ENCODE measurements at places on chromosomes 4 and X.

- no peak for DNase-seq
Observed at GRCh38 chr4:155604718-155605626, 61.7 kb upstream of the GUCY1A1 start.

- peak; percentile 81 for DNase-seq
Observed at GRCh38 chr4:56301181-56301996, 85.9 kb downstream of the AASDH start.

DNA sequence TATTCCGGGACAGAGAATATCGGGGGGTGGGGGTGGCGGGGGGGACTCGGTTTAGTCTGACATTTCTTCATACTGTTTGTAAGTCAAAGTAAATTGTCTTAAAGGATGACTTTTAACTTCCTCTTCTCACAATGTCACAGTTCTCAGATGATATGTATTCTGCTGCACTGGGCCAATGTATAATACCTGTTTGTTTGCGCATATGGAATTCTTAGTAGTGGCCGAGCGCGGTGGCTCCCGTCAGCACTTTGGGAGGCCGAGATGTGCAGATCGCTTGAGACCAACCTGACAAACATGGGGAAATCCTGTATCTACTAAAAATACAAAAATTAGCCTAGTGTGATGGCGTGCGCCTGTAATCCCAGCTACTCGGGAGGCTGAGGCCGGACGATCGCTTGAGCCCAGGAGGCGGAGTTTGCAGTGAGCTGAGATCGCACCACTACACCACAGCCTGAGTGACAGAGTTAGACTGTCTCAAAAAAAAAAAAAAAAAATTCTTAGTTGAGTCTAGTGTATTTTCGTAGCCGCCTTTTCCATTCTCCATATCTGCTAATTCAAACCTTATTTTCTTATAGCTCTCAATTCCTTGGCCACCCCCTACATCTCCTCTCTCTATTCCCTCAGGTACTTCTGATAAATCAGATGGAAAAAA, 851 bp downstream of the POLR2B start:
- peak; percentile 38 for DNase-seq

DNA sequence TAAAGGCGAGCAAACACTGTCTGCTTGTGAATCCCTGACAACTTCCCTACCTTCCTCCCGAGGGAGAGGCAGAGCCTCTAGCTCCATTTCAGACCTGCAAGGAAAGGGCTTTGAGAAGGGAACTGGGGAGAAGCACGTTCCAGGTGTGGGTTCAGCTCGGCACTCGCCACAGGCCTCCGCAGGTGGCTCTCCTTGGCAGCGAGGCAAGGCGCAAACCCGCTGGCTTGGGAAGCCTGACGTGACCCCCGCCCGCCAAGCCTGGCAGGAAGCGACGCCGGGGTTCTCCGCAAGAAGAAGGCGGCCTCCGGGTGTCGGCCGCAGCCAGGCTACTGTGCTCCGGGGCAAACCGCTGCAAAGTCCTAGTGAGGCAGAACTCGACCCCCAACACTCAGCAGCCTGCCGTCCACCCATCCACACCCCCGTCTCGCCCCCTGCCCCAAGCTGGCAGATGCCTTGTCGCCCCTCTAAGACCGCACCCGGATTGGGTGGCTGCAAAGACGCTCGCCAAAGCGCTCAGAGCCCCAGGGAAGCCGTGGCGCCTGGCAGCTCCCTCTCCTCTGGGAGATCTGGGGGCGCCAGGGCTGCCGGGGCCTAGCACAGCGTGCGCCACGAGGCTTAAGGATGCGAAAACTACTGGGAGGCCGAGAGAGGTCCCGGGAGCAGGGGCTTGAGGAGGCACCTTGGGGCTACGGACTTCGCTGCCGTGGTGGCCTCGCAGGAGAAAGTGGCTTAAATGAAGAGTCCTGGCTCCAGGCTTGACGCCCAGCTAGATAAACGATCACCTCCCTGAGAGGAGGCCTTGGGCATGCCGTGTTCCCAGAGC, 21.8 kb downstream of the NKX3-2 start:
- DNase-seq, result no peak

DNA sequence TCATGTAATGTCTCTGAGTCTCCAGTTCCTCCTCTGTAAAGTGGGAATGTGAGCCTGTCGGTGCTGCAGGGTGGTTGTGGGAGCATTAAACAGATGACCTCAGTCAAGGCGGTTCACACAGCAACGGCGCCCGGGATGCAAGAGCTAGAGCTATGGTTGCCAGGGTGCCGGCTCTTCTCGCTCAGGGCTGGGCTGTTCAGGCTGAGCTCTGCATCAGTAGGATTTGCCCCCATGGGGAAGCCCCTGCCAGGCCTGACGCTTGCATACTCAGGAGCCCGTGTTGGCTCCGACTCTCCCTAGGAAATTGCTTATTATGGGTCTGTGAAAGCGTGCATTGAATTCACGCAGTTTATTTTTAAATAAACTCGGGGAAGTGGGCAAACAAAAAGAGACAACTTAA, 67.3 kb downstream of the PSAPL1 start:
- no peak for DNase-seq

DNA sequence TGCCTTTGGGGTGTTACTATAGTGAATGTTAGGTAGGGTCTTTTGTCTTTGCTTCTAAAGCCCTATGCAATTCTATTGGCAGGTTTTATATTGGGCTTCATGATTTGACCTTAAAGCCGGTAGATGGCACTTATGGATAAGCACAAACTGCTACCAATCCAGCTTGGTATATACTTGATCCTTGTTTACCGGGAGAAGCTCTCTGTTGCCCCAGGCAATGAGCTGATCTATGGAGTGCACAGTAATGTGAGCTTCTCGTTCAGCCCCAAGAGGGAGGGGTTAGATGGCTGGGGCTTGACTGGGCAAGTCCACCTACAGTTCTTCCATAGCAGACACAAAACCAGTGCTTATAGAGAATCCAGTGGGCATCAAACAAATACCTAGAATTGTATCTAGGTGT, 287.2 kb upstream of the CT83 start:
- DNase-seq, result peak; percentile 58

GRCh38 chr4:25163196-25163595, 2.9 kb upstream of the SEPSECS start:
- no peak for DNase-seq

DNA sequence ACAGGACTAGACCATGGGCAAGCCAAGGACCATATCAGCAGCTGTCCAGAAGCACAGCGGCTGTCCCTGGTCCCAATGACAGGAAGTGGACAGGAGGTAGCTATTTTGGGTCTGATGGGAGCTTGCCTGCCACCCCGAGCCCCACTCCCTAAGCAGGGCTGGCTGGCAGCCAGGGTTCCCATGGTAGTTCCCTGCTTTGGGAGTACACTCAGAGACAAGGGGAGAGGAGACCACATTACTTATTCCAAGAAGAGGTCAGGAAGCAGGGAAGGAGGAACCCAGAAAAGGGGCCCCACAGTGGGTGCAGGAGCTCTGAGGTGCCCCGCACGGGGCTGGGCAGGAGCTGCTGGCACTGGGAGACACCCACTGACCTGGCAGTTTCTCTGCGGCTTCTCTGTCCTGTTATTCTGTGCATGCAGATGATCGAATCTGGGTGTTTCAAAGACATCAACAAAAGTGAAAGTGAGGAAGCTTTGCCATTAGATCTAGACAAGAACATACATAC, 36.3 kb downstream of the HTT-AS start:
- DNase-seq, result no peak

GRCh38 chr4:60259781-60260180, 940.3 kb upstream of the ADGRL3 start:
- no peak for DNase-seq

DNA sequence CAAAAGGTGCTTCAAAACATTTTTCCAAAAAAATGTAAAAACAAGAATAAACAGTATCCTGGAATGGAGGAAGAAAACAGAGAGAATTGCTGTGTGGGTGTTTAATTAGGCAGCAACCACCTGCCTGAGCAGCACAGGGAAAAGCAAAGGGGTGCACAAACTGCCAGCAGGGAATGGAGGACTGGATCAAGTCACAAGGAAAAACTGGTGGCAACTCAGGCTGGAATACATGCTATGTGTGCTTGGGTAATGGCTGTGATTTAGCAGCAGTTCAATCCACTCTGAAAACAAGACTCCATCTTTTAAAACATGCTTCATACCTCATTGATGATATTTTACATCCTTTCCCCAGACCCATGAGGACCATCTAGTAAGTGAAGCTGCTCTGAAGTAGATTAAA, 179.5 kb downstream of the HS6ST2 start:
- no peak for DNase-seq

GRCh38 chrX:23396263-23396662, 61.6 kb downstream of the PTCHD1 start:
- no peak for DNase-seq

DNA sequence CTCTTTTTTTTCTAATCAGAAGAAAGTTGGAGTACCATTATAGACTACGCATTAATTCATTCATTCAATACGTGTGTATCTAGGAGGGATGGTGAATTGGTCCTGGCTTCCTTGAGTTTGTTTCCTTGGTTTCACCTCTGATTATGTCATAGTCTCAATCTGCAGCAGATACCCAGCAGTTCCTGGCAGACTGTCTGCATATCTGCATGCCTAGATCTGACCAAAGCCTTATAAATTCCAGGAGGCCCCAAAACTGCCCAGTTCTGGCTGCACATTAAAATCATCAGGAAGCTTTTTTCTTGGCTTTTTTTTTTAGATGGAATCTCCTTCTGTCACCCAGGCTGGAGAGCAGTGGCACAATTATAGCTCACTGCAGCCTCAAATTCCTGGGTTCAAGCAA, 27.2 kb upstream of the SLC34A2 start:
- no peak for DNase-seq

DNA sequence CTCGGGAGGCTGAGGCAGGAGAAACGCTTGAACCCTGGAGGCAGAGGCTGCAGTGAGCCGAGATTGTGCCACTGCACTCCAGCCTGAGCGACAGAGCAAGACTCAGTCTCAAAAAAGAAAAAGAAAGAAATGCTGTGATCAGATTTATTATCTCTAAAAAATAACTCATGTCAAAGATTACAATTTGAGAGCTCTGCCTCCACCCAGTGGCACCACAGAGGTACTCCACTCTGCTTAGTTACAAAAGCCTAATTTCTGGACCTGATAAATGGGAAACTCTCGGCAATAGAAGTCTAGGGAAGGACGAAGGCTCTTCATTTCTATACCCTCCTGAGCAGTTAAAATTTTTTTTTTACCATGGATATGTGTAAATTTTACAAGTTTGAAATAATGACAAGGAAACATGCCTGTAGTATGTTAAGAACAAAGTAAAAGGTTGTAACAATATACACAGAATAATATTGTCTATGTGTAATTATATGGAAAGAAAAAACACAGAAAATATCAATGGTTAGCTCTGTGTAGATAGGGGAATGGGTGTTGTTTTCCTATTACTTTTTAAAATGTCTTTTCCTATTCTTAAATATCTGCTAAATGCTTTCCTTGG, 149.8 kb downstream of the STIM2 start:
- peak; percentile 45 for DNase-seq

- peak; percentile 31 for DNase-seq
Observed at GRCh38 chrX:23904096-23904495, 3.6 kb downstream of the APOO start.

GRCh38 chr4:176845636-176846035, 52.9 kb upstream of the VEGFC start:
- no peak for DNase-seq

DNA sequence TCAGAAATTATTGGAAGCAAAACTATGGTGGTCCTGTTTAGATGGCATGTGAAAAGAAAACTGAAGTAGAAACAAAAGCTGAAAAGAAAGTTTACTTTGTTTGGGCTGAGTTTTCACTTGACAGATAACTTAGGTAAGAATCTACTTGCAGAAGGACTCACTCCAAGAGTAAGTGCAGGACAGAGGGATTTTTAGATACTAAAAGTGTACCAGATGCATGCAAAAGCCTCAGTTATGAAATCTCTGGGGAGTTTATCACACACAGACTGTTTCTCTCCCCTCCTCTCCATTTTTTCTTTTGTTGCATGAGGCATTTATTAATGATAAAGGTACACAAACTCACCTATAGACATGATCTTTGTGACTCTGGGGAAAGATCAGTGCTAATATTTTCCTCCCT, 127.5 kb upstream of the GIMD1 start:
- DNase-seq, result no peak

GRCh38 chr4:153398713-153399112, 54.2 kb downstream of the MND1 start:
- DNase-seq, result no peak

DNA sequence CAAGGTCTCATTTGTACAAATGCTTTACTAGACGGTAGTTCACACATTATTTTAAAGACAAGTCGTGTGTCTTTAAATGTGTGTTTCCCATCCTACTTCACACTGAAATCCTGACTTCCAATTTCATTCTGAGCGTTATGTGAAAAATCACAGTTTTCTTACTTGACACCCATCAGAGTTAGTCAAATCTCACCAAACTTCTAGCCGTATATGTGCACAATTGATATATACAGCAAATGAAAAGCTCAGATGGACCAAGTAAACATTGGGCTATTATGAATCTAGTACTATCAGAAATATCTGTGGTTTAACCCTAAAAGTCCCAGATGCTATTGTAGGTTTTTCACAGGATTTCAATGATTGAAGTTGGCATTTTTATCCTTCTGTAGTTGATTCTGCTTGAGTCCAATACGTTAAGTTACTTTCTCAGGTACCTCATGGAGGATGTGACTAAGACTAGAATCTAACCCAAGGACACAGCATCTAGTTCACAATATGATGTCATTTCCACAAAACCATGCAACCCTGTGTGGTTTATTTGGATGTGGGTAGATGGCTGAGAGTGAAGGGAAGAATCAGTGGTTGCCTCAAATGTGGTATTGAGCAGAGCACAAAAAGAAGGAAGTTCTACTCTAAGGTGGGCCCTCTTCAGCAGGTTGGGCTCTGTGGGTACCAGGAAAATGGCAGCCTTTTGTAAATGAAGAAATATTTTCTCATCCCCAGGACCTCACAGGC, 22.1 kb upstream of the TRIM60 start:
- DNase-seq, result no peak

- peak; percentile 82 for DNase-seq
Observed at GRCh38 chrX:115561605-115562479, 868 bp downstream of the PLS3 start.

DNA sequence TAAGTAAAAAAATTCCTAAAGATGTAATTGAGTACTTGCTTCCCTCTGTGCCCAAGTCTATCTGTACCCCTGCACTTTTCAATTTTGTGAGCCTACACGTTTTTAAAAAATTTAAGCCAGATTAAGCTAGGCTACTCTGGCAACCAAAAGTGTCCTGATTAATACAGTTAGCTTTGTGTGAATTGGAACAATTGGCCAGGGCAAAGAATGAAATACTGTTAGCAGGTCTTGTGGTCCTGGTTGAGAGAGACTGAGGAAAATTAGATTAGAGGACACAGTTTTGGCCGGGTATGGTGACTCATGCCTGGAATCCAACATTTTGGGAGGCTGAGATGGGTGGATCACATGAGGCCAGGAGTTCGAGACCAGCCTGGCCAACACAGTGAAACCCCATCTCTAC, 293.3 kb downstream of the RAPGEF2 start:
- DNase-seq, result no peak

- DNase-seq, result no peak
Observed at GRCh38 chrX:15438332-15438731, 54.1 kb upstream of the VEGFD start.
